ENCODE measurements at places on chromosomes 3 and 15.
A peak's percentile ranks its signal among the peaks of the same experiment; 100 is the strongest.

GRCh38 chr15:94965593-94965992 lies 734.2 kb downstream of the MCTP2 start:
- no peak for DNase-seq

DNA sequence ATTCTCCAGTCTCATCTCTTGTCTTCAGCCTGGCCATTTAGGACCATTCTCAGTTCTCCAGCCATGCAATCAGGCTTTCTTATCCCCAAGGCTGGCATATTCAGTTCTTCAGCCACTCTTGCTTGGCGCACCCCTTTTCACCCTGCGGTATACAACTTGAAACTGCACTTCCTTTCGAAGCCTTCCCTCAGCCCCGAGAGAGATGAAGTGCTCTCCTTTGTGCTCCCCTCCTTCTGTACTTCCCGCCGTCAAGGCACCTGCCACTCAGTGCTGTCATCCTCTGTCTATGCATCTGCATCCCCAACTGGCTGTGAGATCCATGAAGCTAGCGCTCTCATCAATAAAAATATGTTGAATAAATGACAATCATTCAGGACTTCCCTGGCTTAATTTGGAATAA lies 45.7 kb downstream of the MORC1 start:
- peak; percentile 6 for DNase-seq

DNA sequence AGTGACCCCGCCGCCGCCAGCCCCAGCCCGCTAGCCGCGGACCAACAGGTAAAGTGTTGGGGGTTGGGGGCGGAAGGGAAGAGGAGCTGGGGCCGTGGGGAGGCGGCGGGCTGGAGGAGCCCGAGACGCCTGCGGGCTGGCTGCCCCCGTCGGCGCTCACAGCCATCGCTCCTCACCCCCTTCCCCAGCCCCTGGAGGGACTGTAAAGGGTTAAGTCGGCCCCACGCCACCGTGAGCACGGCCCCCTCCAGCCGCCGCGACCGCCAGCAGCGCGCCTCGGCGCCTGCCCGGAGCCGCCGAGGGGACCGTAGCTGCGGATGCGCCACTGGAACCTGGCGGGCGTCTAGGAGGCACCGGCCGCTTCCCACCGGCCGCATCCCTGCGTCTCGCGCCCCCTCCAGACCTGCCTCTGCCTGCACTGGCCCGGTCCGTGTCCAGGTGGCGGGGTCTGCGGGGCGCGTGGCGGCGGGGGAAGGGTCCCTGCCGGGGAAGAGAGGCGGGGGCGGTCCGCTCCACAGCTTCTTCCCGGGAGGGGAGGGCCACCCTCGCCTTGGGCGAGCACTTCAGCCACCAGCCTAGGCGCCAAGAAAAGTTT lies 522 bp downstream of the MED12L start:
- DNase-seq = no peak

DNA sequence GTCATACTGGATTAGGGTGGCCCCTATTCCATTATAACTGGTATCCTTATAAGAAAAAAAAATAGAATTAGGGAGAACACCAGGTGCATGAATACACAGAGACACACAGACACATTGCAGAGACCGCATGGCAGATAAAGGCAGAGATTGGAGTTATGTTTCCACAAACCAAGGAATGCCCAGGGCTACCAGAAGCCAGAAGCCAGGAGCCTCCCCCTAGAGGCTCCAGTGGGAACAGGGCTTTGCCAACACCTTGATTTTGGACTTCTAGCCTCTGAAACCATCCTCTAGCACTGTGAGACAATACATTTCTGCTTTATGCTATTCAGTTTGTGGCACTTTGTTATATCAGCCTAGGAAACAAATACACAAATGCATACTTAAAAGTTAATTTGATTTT lies 10.4 kb downstream of the GOLM2 start:
- DNase-seq = no peak

- DNase-seq = no peak
Measured at GRCh38 chr3:138023754-138024153, 13.8 kb downstream of the CLDN18 start.

GRCh38 chr3:105430455-105430854 lies 63.7 kb downstream of the ALCAM start:
- DNase-seq = no peak

- no peak for DNase-seq
Measured at GRCh38 chr15:68384451-68385239, 47.3 kb downstream of the ITGA11 start.
